ENCODE measurements at places on chromosomes 16 and 17.
A peak's percentile ranks its signal among the peaks of the same experiment; 100 is the strongest.

DNA sequence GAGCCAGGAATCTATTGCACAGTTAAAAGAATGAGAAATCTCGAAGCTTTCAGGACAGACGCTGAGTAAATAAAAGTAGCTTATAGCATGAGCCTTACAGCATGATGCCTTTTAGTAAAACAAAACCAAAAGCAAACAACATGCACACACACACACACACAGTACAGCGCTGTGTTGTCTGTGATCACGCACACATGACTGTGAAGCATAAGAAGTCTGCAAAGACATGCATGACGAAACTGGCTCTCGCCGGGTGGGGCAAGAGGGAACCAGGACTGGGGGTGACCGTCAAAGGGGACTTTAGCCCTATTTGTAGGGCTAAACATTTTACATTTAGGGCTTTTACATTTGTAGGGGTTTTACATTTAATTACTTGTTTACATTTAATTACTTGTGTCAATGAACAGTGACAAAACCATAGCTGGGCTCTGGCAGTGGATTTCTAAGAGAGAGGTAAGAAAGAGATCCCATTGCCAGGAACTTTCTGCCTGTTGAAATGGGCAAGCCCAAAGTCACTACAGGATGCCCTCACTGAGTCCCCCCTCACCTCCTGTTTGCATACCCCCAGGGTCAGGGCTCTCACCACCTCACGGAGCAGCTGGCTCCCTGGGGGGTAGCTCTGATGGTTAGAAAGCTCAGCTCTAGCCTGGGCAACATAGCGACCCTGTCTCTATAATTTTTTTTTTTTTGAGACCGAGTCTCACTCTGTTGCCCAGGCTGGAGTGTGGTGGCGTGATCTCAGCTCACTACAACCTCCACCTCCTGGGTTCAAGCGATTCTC lies 2.0 kb upstream of the TNFRSF13B start:
- ATAC-seq, result peak; percentile 7

GRCh38 chr17:63987221-63988126 lies 10.7 kb upstream of the PRR29 start:
- ATAC-seq, result no peak

- ATAC-seq, result no peak
Observed at GRCh38 chr16:87048730-87049115, 268.5 kb downstream of the C16orf95 start.

GRCh38 chr17:36629970-36630502 lies 28.7 kb downstream of the MRM1 start:
- no peak for ATAC-seq

- ATAC-seq, result peak; percentile 24
Observed at GRCh38 chr17:794876-795275, 12.7 kb downstream of the MRM3 start.

- ATAC-seq, result no peak
Observed at GRCh38 chr16:86343796-86344585, 166.3 kb upstream of the FOXF1 start.

DNA sequence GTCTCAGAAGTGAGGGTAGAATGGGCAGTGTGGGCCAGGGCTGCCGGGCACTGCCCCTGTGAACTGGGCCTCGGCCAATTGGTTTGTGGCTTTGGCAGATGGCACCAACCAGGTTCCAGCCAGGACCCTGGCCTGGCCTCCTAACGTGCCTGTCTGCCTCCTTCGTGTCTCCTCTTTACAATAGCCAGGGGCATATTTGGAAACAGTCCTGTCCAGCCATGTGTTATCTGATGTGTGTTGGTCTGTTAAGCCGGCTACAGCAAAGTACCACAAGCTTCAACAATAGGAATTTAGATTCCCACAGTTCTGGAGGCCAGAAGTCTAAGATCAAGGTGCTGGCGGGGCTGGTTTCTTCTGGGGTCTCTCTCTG lies 14.6 kb downstream of the CRISPLD2 start:
- no peak for ATAC-seq

DNA sequence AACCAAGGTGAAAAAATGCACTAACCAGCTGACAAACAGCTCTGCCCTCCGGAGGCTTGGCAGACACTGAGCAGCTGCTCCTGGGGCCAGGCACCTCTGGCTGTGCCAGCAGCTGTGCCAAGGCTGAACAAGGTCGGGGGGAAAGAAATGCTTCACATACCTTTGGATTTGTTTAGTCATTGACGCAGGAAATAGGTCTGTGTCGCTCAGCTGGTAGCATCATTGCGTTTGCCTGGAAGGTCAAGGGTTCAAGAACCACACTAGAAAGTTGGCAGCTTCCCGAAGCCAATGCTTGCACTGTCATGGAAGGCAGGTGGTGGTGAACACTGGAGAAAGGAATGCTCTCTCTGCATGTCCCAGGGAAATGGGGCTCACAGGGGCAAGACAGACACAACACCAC lies 63.5 kb downstream of the PCTP start:
- no peak for ATAC-seq

DNA sequence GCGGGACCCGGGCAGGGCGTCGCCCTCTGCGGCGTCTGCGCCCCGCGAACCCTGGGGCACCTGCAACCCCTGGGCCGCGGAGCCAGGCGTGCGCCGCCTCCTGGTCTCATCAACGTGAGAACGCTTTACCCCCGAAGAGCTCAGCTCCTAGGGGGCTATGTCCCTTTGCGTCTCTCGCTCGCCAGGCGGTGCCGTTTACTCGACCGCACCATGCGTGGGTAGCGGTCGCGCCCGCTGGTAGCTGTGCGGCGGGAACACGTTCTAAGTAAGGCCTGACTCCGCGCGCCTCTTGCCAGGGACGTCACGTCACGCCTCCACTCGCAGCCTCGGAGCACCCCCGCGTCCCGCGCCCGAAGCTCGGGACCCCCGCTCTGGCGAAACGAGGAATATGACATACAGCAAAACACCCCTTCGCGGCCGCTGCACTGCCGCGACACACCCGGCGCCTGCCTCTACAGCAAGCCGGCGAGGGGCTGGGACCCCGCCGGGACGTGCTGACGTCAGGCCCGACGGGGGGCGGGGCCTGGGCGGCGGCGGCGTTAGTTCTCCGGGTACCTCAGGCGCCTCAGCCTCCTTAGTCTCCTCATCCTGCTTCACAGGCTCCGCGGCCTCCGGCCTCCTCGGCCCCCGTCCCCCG lies at the start of gene RAB11FIP3:
RAB11FIP3 (plus strand) TSS at position 568 of the 637 bp plus-strand sequence. CDS start 358 bp downstream, outside the sequence.
- peak; percentile 77 for ATAC-seq

DNA sequence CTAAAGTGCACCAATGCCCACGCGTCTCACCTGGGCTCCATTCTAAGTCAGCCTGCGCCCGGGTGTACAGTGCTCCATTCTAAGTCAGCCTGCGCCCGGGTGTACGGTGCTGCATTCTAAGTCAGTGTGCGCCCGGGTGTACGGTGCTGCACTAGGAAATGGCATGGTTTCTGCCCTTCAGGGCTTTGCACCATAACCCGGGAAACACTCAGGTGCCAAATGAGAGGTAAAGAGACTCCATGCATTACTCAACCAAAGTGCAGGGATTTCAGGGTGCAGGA lies 29.2 kb upstream of the FASN start:
- no peak for ATAC-seq

DNA sequence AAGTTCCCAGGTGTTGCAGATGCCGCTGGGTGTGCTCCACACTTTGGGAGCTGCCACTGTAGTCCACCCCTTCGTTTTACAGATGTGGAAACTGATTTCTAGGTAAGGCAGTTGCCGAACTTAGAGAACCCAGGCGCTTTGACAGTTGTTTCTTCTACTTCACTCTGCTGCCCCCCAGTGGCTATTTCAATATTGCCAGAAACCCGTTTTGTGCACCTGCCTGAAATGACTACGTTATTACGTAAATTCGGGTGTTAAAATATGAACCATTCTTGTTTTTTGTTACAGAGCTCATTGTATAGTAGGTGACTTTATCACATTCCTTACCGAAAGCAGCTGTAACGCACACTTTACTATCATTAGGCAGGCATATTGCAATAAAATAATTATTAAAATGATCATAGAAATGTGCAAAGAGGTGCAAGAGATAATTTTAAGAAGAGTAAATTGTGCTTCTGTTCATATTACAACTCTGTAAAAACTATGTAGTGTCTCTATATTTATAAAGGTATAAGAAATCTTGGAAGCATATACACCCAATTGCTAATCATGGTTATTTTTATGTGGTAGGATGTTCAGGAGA lies 44.9 kb downstream of the OTOA start:
- peak; percentile 73 for ATAC-seq

- no peak for ATAC-seq
Observed at GRCh38 chr17:12089809-12090384, 69.2 kb downstream of the MAP2K4 start.

GRCh38 chr17:67328026-67328425 lies 38.4 kb downstream of the PSMD12 start:
- no peak for ATAC-seq

- ATAC-seq, result no peak
Observed at GRCh38 chr16:57611181-57611580, 17.2 kb upstream of the ADGRG1 start.

- no peak for ATAC-seq
Observed at GRCh38 chr17:2925011-2925410, 128.8 kb downstream of the RAP1GAP2 start.

DNA sequence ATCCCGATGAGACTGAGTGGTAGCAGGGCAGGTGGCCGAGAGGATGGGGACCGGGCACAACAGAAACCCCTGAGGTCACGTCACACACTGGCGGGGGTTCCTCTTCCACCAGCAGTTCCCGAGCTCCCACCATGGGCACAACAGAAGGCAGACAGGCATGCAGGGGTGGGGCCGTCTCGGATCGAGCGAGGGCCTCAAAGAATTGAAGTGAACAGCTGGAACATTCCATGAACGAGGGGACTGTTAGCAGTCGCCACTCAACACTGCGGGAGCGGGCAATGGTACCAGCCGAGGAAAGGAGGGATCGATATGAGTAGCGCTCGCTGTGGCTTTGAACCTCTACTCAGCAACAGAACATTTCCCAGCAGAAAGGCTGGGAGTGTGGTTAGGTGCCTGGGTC lies 5.3 kb downstream of the CEP131 start:
- no peak for ATAC-seq

- ATAC-seq, result no peak
Observed at GRCh38 chr17:31877911-31878702, 19.1 kb upstream of the COPRS start.

- ATAC-seq, result no peak
Observed at GRCh38 chr16:59748531-59748930, 1014.4 kb upstream of the GOT2 start.

GRCh38 chr16:11047057-11047456 lies 102.7 kb downstream of the CLEC16A start:
- ATAC-seq, result no peak

GRCh38 chr17:51059781-51060180 lies 60.9 kb downstream of the SPAG9 start:
- no peak for ATAC-seq

DNA sequence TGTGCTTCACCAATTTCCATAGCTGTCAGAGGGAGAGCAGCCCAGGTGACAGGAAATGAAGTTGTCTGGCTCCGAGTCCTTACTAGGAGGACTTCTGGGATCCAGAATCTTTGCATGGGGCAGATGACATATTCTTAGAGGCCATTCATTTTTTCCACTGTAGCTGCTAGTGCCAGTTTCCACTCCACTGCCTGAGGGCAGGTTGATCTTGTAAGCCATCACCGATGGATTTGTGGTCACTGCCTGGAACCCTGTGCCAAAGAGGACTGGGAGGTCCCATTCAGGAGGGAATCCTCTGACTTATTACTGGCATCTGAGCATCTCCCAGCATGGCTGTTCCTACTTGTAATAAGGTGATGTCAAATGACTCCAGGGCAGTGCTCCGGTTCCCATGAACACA lies 144.1 kb upstream of the KCNJ18 start:
- no peak for ATAC-seq

DNA sequence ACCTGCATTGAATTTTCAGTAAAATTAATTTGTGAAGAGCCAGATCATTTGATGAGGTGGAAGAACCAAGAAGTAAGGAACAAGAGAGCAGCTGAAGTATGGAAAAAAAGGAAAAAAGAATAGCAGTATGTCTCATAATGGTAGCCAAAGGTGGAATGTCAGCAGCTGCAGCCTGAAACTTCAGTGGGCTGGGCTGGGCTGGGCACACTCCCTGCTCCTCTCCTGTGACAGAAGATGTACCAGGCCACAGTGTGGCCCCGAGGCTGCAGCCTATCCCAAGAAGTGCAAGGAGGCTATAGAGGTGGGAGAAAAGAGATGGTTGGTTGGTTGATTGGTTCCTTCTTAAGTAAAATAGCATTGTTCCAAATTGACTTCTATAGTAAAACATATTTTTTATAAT lies 84.5 kb downstream of the TNRC6C start:
- no peak for ATAC-seq

- ATAC-seq, result peak; percentile 86
Observed at GRCh38 chr16:68907781-68908181, 64.5 kb downstream of the TANGO6 start.

- ATAC-seq, result no peak
Observed at GRCh38 chr16:11655655-11656054, 12.6 kb upstream of the SNN start.

DNA sequence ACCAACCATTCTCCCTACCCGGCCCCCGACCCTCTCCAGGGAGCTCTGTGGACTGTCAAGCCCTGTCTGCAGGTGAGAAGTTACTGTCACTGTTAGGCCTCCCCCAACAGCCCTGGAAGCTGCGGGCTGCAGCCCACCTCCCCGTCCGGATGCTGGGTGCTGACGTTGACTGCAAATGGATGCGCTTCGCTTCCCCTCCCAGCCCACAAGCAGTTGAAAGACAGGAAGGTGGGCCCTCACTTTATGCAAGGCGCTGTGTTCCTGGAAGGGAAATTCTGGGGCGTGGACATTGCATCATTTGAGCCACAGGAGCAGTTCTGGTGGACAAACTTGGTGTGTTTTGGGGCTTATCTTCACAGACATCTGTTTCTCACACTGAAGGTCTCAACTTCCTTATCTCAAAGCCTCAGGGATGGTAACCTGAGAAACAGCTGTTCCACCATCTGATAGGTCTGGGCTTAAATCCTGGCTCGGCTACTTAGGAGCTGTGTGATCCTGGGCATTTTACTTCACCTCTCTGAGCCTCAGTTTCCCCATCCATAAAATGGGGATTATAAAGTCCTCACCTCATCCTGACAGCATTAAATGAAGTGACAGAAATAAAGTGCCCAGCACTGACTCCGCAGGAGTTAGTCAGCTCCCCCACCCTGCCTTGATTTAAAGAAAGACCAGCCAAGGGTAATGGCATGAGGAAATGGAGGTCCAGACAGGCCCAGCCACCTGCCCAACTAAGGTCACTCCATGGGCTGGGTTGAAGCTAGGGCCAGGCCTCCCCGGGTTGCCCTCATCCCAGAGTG lies 4.6 kb upstream of the DRC7 start:
- no peak for ATAC-seq

- ATAC-seq, result no peak
Observed at GRCh38 chr17:60993497-60993896, 315.8 kb downstream of the BCAS3 start.

- ATAC-seq, result no peak
Observed at GRCh38 chr16:56855201-56855600, 9.8 kb upstream of the SLC12A3 start.

GRCh38 chr17:81097134-81097942 lies 62.4 kb downstream of the BAIAP2 start:
- ATAC-seq, result peak; percentile 39
